Dermis blood vessel endothelial cell (primary cell): ENCODE measurements at places on chromosomes 3 and 15.

DNA sequence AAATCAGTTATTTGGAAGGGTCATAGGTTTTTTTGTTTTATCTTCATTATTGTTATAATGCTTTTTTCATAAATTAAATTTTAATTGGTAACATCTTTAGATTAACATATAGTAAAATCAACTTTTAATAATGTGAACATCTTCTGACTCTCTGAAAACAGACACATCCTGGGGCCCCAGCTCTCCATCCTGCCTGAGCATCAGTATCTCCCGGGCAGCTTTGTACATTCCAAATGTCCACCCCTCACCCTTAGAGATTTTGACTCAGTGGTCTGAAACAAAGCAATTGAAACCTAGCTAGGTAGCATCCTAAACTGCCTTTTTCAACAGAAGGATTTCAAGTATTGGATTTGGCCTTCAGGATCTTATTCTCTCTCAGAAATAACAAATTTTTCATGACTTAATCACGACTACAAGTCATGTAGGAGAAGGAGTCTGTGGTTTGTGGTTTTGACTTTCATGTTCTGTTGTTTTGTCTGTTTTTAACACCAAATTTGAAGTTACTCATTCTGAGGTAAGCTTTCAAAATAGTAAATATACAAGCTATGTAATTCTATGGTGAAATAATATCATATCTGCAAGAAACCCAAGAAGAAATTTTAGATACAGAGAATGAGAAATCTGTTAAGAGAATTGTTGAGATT lies 147.3 kb upstream of the UBE2E2 start:
- no peak for DNase-seq

GRCh38 chr3:126023390-126023789 lies 54.4 kb downstream of the ROPN1B start:
- no peak for DNase-seq

- no peak for DNase-seq
Observed at GRCh38 chr3:165503825-165504224, 307.6 kb upstream of the SLITRK3 start.

- DNase-seq = no peak
Observed at GRCh38 chr15:88874684-88875083, 20.7 kb downstream of the HAPLN3 start.

- no peak for DNase-seq
Observed at GRCh38 chr15:55253580-55253979, 36.0 kb downstream of the RAB27A start.

GRCh38 chr15:90058775-90059174 lies 43.5 kb downstream of the IDH2 start:
- no peak for DNase-seq

DNA sequence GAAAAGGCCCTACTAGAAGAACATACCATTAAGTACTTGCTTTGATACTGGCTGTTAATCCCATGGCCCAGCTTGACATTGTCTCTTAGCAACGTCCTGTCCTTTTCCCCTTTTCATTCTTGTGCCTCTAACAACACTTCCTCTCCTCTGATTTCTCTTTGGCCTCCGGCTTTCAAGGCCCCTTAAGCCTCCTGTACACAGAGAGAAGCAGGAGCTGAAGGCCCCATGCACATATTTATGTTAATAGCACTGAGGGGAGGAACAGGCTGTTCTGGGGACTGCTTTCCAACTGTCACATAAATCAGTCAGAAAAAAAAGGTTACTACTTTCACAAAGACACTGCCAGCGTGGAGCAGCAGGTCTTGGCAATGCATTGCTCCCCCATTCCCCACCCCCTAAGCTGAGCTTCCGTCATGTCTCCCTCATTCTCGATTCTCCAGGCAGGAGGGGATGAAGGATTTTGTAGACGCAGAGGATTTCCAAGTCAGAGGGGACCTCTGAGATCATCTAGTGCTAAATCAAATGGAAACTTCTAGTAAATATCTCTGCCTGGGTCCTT lies 257.4 kb upstream of the ADAMTS9 start:
- DNase-seq = peak; percentile 80

DNA sequence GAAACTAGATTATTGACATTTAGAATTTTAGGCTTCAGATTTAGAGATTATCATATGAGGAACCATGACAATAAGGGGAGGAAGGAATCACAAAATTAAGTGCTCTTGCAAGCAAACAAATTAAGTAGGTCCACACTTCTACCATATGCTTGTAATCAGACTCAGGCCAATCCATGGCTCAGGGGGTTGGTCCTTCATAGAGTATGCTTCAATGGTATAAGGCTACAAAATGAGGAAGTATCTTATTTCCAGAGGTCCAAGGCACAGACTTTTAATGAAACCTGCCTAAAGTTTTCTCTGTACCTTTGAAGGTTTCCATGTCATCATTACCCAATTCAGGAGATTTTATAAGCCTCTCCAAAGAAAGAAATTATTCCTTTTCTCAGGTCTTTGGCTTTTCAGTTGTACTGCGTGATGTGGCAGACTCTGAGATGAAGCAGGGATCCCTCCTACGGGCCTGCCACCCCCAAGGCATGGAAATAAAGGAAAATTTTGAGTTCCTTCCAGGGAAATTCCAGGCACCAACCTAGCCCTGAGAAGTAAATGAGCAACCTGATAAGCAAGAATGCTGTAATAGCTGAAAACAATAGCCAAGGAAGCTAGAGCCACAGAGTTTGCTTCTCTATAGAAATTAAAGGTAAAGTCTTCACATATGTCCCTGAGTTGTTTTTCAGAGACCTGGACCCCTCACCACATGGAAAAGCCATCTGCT lies 36.3 kb downstream of the SERPINI2 start:
- no peak for DNase-seq

DNA sequence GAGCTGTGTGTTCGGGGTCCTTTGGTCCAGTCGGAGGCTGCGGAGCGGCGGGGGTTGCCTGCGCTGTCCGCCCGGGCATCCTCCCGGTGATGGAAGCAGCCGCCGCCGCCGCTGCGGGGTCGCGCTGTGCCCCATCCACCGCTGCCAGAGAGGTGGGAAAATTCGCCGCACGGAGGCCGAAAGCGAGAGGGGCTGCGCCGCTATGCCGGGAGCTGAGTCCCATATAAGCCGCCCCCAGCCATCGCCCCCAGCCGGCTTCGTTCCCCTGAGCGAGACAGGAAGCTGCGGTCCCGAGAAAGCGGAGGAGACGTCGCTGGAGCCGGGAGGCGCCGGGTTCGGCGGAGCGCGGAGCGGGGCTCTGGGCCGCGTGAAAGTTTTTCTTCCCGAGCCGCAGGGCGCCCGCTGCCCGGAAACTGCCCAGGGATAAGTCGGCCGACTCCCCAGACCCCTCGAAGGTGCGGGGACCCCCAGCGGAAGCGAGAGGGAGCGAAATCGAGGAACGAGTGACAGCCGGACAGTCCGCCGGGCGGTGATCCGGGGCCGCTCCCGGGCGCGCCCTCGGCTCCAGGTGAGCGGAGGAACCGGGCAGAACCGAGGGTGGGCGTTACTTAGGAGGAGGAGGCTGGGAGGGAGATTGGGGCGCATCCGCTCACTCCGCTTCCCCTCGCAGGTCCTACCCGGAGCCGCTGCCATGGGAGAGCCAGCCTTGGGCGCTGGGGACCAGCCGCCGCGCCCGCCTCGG lies 574 bp downstream of the CHST2 start:
- DNase-seq = peak; percentile 25

- no peak for DNase-seq
Observed at GRCh38 chr3:171700653-171701052, 109.6 kb downstream of the PLD1 start.

- no peak for DNase-seq
Observed at GRCh38 chr3:135896613-135897012, 68.9 kb upstream of the PPP2R3A start.

DNA sequence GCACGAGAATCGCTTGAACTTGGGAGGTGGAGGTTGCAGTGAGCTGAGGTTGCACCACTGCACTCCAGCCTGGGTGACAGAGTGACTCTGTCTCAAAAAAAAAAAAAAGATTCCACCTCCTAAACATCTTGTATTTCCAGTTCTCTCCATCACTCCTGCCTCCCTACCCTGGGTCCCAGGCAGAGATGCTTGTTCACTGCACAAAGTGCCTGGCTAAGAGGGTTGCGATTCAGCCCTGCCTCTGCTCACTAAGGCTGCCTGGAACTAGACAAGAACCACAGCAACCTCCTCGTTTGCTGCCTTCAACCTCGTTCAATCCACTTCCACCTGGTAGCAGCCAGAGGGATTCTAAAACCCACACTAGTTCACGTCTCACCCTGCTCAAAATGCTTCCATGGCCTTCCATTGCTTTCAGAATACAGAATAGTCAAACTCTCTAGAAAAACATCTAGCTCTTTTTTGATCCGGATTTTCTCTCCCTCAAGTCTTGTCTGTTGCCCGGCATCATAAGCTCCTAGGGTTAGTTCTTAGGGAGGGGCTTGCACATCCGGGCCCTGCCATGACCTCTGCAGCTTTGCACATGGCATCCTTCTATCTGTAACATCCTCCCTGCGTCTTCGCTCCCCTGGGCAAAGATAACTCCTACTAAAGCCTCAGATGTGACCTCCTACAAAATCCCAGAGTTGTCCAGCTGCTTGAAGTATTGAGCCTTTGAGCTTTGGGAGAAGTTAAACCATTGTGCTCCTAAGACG lies 1.0 kb upstream of the MCM2 start:
- no peak for DNase-seq

DNA sequence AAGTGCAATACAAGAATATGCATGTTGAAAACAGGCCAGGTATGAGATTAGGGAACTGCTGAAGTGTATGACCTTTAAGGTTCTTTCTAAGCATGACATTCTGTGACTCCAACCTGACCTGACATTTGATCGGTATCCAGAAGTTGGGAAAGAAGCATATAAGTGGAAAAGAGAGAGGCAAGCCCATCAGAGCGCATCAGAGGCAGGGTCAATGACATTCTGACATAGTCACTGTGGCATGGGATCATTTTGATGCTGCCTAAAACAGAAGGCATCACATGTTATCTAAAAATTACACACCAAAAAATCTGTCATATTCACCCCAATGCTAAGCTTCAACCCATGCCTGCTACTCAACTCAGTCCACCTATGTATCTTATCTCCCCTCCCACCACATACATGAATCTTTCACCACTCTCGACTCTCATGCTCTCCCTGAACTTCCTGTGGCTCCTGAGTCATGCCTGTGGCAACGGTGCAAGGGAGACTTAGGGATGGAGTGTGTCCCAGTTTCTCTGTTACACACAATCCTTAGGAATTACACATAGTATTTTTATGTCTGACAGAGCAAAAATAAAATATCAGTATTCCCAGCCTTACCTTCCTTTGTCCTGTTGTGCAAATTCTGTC lies 20.5 kb upstream of the LRRN1 start:
- DNase-seq = no peak

DNA sequence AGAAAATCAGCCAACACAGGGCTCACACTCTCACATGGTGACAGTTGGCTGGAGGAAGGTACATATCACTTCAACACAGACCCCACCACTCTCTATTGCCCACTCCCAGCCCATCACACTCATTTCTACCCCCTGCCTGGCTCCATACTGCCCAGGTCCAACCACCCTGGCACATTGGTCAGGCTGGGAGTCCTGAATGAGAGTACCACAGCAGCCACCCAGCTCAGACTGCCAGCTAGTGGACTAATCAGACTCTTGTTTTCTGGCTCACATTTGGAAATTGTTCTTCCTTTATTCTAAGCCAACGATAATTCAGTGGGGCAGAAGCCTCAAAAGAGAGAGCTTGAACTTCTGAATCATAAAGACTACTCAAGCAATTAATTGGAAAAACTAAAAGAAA lies 20.0 kb downstream of the MRPL46 start:
- DNase-seq = no peak

- no peak for DNase-seq
Observed at GRCh38 chr3:78873641-78874040, 894.2 kb downstream of the ROBO1 start.

DNA sequence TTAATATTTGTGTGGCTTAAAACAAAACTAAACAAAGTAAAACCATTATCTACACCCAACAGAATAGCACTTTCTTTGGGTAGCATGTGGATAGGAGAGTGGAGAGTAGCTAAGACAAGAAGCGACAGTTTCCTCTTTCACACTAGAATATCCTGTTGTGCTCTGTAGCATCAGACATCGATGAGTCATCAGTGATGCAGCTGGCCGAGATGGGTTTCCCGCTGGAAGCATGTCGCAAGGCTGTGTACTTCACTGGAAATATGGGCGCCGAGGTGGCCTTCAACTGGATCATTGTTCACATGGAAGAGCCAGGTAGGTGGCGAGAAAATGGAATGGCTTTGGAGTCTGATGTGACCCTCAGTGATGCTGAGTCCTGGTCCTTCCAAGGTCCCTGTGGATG lies 108.1 kb downstream of the USP13 start:
- peak; percentile 75 for DNase-seq

- DNase-seq = no peak
Observed at GRCh38 chr3:177490626-177491025, 293.3 kb upstream of the TBL1XR1 start.

GRCh38 chr15:99105514-99106341 lies 848 bp downstream of the SYNM start:
- peak; percentile 82 for DNase-seq

GRCh38 chr3:133997871-133998635 lies 31.7 kb downstream of the SLCO2A1 start:
- DNase-seq = no peak

DNA sequence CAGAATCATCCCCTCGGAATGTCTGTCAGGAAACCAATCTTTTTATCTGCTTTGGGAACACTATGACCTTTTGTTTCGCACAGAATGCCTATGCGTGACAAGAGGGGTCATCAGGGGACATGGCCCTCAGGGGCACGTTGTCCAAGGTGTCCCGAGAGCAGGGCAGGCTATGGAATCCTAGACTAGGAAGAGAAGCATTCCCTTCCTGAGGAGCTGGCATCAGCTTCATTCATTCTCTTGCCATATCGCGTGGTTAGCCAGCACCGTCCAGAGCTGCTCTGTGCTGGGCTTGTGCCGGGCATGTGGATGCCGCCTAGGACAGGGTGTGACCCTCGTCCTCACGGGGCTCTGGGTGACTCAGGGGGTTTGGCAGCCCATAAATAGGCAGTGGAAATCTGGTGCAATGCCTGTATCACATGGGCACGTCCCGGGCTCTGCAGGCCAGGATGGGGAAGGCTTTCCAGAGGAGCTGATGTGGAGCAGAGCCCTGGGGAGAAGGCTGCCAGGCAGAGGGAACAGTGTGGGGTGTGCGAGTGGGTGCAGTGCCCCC lies 117.8 kb downstream of the TMEM266 start:
- DNase-seq = no peak

DNA sequence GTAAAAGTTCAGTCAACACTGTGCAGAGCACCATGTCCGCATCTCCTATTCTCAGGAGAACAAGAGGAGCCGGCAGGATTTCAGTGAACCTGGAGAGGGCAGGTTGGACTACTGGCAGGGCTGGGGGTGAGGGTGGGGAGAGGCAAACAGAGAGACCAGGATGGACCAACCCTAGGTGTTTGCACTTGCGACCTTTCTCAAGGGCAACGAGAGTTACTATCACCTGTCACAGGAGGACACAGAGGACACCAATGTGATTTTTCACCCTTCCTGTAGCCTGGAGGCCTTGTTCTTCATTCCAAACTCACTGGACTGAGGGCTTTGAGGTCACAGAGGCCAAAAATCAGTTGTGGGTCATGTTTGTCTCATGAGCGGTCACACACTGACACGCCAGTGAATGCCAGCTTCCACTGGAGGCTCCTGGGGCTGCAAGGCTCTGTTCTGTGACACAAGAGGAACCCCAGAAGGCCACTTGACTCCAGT lies 89.5 kb downstream of the CPN2 start:
- no peak for DNase-seq
